ENCODE measurements at places on chromosomes 3 and 15. TPM values are rescaled to one million over a fixed set of nuclear protein-coding genes. Genes with fewer than 3 reads are reported as not detected.

The ALDH1A3 gene
- total RNA-seq, result 28.5 TPM

The CASR gene
- total RNA-seq, result not detected

The GOLIM4 gene
- 31.9 TPM for total RNA-seq

The PCOLCE2 gene
- 3.5 TPM for total RNA-seq

The GABRR3 gene
- not detected for total RNA-seq

The GOLGA6L7 gene
- not detected for total RNA-seq

The FOXB1 gene
- not detected for total RNA-seq

The CMTM8 gene
- 3.7 TPM for total RNA-seq

The CELSR3 gene
- total RNA-seq, result 1.8 TPM

The LRRN1 gene
- total RNA-seq, result 2.8 TPM

The TM4SF4 gene
- not detected for total RNA-seq

The ZNF860 gene
- 0.26 TPM for total RNA-seq

The PLA2G4D gene
- not detected for total RNA-seq

The AMT gene
- total RNA-seq, result 1.4 TPM

The GOLGA8S gene
- total RNA-seq, result not detected

The ERICH6 gene
- not detected for total RNA-seq

The SAXO2 gene
- total RNA-seq, result 0.51 TPM

The HOMER2 gene
- 1.6 TPM for total RNA-seq
